ENCODE measurements at places on chromosomes 1 and 21.
A peak's percentile ranks its signal among the peaks of the same experiment; 100 is the strongest.

DNA sequence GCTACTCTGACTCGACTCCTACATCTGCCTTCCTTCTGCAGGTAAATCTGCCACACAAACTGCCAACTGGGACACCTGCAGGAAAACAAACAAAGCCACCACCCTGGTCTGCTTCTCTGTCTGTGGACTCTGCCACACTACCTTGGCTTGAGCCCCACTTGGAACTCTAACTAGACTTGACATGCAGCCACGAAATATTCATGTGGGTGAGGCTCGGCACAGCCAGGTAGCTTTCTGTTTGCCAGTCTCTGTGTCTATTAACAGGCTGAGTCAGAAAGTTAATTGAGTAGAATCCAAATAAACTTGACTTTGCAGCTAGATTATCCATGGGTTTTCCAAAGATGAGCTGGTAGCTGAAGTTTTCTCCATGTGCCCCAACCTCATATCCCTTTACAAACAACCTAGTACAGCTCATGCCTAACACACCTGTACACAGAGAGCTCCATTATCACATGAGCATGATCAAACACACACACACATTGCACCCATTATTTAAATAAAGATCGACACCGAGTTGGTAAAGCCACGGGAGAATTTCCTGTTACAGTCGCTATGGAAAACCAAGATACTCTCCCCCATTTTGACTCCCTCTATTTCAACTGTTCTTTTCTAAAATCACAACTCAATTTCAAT, 808 bp downstream of the C1orf116 start:
- no peak for DNase-seq

DNA sequence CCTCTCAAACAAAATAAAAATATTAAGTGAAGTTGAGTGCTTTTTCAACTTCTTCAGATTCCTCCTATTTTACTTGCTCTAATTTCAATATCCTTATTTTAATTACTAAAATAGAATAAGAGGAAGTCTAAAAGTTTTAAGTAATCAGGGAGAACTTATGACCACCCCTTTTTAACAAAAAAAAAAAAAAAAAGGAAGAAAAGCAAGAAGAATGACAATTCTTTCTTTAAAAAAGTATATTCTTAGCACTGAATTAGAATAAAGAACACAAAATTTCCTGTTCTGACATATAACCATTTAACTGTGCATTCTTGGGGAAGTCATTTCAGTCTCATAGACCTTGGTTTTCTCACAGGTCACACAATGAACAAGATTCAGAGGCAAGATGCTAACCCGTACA, 46.8 kb downstream of the SAMSN1 start:
- no peak for DNase-seq

DNA sequence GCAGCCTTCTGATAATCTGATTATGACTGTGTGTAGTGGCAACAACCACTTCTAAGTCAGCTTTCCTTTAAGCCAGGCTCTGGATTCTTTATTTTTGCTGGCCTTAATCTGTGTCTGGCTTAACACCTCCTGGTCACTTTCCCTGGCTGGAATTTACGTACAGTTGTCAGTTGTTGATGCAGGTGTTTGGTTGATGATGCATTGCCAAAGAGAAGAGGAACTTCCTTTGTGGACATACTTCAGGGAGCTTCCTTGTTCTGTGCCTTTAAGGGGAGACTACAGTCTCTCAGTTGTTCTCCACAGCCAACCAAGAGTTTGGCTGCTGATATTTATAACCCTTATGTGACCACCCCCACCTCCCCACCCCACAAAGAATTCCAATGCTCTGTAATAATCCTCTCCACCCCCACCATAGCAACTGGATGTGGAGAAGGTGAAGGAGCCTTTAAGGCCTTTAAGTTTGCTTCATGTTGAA, 96.0 kb upstream of the BMP8A start:
- DNase-seq = no peak

DNA sequence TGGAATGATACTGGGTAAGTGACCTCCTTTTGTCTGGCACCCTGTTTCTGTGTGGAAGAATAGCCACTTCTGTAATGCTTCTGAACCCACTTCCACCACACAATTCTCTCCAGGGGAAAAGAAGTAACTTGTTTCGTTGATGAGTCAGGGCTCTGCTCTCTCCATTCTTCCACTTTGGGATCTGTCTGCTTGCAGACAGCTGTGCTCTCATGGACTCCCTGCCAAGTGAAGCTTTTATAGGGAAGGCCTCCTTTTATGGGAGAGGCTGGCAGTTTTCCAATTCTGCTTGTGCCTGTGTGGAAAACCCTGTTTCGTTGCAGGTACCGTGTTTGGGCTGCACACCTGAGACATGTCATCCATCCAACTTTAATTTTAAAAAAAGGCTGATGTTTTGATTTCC, 130.7 kb downstream of the GIPC2 start:
- no peak for DNase-seq

- no peak for DNase-seq
Observed at GRCh38 chr1:10975567-10976326, 36.7 kb upstream of the TARDBP start.

DNA sequence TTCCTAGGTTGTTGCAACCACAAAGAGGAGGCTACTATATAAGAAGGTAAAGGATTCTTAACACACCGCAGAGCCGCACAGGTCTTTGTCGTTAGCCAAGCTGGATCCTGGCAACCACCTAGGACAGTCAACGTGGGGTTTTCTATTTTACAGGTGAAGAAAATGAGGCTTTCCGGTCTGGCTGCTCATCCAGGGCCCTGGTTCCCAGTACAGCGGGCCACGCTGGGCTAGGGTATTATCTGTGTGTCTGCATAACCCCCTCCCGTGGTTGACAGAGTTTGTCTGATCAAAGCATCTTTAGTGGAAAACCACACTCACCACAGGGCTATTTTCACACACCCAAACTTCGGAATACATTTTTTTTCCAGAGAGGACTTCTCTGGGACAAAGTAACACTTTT, 39.0 kb upstream of the PDE9A start:
- DNase-seq = peak; percentile 58

GRCh38 chr1:70855203-70855602, 192.4 kb downstream of the PTGER3 start:
- no peak for DNase-seq

DNA sequence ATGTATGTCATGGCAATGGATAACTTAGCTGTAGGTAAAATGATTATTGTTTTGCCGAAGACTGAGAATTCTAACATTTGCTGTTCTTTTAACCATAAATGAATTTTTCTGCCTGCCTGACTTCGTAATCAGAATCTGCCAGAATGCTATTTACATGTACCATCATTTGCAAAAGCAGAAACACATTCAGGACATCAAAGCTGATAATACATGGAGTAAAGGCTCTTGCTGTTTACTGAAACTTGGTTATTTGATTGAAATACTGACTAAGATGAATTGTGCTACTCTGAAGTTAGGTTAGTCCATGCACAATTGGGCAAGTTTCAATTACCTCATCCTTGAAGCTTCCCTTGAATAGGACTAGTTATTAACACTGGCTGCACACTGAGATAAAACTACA, 293.8 kb downstream of the PLA2G4A start:
- DNase-seq = no peak

GRCh38 chr1:20429296-20429695, 56.7 kb downstream of the CAMK2N1 start:
- no peak for DNase-seq

Data from CD4-positive, alpha-beta T cell treated with Interleukin-2 at 100 ng/mL for 4 hours (primary cell).